ENCODE measurements at places on chromosomes 1 and 21. TPM values are rescaled to one million over a fixed set of nuclear protein-coding genes. Genes with fewer than 3 reads are reported as not detected.

Gene C1orf53
- total RNA-seq: 2.0 TPM

Gene ILDR2
- total RNA-seq: 1.9 TPM

Gene CHI3L2
- total RNA-seq: 14.1 TPM

Gene GJC2
- total RNA-seq: 1.3 TPM

Gene PROK1
- total RNA-seq: 0.66 TPM

Data from breast epithelium (tissue), 4 donors.